ENCODE measurements at places on chromosomes 1 and 21.

- DNase-seq, result no peak
These were observed 11.9 kb upstream of the PKNOX1 start for GRCh38 chr21:42962380-42963007.

DNA sequence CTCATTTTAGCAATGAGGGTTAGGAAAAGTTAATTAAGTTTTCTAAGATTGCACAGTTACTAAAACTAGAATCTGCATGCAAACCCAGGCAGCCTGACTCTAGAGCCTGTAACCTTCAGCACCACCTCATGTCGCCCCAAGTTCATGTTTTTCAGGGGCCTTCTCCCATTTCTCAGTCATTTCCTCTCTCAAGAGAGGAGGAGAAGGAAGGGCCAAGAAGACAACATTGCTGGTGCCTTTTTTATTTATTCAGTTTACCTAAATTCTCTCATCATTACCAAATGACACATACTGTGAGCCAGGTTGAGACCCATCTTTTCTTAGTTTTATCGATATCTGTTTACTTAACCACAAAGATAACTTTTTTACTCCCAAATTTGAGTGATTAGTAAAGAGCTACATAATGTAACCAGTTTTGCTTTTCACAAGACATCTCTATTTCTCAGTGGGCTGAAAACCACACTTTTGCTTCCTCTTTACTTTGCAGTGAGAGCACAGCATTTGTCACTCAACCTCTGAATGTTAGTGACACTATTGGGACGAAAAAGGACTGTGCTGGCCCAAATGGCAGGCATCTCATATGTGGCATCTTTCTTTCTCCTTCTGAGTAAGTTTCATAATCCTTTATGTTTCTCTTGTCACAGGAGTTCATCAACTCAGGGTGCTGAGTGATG lies at the start of gene CD101:
TSS of gene CD101 (plus strand) at position 507 of the 674 bp plus-strand sequence. CDS start at position 565, 58 bp downstream.
- DNase-seq, result no peak

GRCh38 chr1:117630423-117630998 lies 24.7 kb downstream of the TENT5C start:
- no peak for DNase-seq

DNA sequence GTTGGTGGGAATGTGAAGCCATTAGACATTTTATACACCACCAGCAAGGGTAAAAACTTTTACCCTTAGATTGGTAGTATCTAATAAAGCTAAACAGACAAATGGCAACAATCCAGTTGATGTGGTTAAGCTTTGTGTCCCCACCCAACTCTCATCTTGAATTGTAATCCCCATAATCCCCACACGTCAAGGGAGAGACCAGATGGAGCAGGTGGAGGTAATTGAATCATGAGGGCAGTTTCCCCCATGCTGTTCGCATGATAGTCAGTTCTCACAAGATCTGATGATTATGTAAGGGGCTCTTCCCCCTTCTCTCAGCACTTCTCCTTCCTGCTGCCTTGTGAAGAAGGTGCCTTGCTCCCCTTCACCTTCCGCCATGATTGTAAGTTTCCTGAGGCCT lies 602.3 kb downstream of the NUF2 start:
- no peak for DNase-seq

DNA sequence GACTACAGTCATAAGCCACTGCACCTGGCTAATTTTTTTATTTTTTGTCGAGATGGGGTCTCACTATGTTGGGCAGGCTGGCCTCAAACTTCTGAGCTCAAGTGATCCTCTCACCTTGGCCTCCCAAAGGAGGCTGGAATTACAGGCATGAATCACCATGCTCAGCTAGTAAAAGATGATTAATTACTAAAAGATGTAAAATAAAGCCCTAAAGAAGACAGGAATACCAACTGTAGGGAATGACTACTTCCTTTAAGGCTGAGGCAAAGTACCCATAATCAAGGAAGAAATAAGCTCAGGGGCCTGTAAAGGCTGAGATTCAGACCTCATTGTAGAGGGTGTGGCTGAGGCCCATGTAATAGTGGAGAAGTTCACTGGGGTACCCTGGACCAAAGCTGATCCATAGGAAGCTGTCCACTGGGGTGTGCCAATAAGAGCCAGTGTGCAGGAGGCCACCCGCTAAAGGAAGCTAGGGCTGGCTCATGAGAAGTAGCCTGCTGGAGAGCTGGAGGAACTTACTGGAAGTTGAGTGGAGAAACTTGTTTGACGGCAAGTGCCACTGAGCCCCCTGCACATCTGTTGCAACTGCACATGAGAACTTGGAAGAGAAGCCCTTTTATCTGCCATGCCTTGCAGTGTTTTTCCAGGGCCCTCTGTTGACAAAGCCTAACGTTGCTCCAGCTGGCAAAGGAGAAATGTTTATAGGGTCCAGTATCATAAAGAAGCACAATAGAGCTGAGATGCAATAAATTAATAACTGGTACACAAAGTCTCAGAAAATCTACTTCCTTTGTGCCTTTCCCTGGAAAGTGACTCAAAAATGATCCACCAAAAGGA lies 17.8 kb upstream of the SERTAD4 start:
- no peak for DNase-seq

DNA sequence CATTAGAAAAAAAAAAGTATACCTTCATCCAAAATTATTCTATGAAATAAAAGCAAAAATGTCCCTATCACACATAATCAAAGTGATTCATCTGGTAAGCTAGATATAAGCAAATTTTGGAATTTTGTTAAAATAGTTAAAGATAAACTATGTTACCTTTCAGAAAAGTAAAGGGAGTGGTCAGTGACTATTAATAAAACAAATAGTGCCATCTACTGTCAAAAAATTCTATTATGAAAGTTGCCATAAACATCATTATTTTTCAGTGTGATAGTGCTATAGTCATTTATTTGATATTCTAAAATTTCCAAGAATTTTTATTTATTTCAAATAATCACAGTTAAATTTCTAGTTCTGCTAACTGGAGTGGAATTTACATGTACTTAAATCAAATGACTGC lies 803.7 kb downstream of the KCNT2 start:
- no peak for DNase-seq

DNA sequence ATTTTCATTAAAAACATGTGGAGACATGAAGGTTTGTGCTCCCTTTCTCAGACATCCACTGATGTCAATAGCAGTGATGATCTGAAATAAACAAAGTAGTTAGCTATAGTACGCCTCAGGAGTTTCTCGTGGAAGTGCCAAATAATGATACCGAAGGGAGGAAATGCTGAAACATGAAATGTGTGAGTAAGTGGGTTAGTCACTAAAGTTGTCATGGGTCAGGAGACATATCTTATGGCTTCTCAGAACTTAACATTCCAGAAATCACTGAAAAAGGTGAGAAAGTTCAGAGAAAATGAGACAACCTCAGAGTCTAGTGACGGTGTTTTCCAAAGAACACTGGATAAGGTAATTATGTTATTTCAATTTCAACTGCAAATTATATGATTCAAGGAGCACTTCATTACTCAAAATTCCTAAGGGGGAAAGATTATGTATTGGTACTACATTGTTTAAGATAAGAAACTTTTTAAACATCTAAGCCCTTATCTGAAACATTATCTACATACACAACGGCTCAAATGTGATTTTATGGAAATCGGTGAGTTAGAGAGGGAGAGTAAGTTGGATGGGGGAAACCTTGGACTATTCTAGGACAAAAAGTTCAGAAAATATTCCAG lies 20.6 kb downstream of the NIBAN1 start:
- DNase-seq, result no peak

DNA sequence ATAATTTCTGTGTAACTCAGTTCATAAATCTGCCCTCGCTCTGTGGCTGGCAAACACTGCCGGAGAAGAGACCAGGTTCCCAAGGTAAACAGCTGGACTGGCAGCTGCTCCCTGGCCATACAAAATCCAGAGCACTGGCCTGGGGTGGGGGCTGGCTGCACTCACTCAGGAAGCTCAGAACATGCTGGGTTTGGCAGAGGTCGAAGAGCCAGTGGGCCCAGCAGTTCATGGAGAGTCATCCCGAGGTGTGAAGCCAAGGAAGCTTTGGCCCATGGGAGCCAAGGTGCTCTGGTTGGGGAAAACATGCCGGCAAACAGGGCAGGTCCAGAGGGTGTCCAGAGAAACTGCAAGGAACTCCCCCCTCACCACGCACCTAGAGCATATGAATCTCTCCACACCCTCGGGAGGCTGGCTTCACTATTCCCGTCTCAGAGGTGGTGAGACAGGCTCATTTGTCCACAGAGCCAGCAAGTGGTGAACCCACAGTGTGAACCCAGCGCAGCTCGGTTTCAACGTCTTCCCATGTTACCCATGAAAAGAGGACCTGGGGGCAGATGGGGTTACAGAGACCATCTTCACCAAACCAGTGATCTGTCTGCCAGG lies 102.4 kb downstream of the DMRTB1 start:
- DNase-seq, result no peak

DNA sequence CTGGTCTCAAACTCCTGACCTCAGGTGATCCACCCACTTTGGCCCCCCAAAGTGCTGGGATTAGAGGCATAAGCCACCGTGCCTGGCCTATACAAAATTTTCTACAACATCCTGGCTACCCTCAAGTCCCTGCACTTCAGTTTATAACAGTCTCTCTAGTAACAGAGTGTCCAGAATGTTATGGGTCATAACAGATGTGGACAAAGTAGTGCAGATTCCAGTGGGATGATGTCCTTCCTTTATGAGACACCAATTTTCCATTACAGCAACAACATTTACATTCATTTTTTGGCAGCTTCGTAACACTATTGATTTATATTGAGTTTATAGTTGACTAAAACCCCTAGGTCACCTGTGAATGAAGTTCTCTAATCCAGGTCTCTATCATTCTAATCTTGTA lies 429.4 kb upstream of the PTBP2 start:
- no peak for DNase-seq

DNA sequence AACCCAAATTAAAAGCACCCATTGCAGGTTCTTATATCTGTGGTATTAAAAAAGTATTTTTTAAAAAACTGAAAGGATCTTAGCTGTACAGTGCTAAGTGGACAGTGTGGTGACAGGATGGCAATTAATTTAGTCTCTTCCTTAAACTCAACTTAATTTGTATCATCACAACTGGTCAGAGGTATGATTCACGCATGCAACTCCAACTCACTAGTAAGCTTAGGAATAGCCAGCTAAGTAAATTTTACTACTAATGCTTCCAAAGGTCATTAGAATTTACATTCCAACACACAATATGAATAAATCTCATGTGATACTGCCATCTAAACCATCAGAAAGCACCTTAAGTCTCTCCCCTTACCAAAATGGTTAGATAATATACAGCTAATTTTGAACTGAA lies 35.4 kb downstream of the ENAH start:
- DNase-seq, result no peak

- no peak for DNase-seq
These were observed 85.9 kb downstream of the NTMT2 start for GRCh38 chr1:170231662-170232061.

GRCh38 chr1:230548357-230548756 lies 93.9 kb upstream of the COG2 start:
- DNase-seq, result no peak

- no peak for DNase-seq
These were observed 90.9 kb downstream of the GIPC2 start for GRCh38 chr1:78136680-78137079.

- no peak for DNase-seq
These were observed 426.7 kb downstream of the RWDD3 start for GRCh38 chr1:95660736-95661135.

DNA sequence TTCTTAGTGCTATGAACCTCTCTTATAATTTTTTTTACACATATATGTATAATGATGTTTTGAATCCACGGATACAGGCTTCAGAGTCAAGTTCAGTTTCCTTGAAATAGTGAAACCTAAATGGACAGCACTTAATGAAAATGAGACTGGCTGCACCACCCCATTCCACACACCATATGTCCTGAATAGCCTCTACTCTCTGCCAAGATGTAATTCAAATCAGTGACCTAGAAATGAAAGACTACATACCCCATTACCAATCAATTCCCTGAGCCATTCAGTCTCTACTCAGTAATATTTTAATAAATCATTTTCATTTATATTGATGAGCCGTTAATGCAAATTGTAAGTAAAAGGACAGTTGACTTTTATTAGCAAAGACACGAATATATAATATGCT lies 614.9 kb upstream of the TMPRSS15 start:
- DNase-seq, result no peak

- no peak for DNase-seq
These were observed 120.3 kb downstream of the PTPRU start for GRCh38 chr1:29356663-29357062.

All from stimulated activated CD8-positive, alpha-beta memory T cell treated with anti-CD3 and anti-CD28 coated beads, Interleukin-4, amount 100 ng/mL, for 4 hours (primary cell).